ENCODE measurements at places on chromosomes 3 and 15.

DNA sequence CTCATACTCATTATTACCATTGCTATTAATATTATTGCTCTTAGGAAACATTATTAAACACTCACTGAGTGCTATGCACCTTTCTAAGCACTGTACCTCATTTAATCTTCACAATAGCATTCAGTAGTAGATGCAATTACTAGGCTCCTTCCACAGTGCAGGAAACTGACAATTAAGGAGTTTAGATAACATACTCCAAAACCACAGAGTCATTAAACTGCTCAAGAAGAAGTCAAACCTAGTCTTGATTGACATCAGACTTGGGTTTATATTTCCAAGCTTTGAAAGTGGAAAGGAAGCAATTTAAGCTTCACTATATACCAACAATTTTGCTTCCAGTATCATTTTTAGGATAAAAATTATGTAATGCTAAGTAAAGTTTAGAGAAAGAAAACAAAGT is 490.1 kb upstream of the ARRDC4 start:
- no peak for DNase-seq

DNA sequence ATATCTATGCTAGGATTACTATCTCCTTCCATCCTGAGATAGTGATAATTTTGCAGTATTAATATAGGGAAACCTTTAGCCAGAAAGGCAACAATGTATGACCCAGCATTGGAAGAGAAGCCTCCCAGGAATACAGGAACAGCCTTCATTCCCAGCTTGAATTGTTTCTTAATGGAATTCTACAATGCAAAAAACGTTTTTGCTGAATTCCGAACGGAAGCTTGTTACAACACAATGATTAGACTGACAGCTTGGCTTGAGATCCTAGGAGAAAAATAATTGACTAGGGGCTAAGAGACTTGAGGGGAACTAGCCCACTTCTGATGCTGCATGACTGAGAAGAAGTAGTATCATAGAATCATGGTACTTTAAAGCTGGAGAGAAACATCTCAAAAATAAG is 140.2 kb downstream of the RSL24D1 start:
- DNase-seq: no peak

DNA sequence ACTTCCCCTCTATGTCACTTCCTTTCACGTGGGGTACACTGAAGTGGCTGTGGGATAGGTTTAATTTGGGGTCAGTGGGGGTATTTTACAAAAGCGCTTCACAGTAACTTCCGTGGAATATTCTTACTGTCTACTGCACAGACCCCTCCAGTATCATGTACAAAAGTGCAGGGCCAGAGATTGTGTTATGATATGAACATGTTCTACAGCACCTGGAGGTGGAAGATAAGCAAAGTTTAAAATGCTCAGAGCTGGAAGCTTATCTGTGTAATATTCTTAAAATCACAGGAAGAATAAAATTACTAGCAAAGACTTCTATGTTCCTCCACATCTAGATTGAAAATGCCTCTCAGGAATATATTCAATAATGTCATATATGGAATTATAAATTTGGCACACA is 84.1 kb upstream of the TRIM42 start:
- no peak for DNase-seq

GRCh38 chr15:29560896-29561295 is 261.4 kb downstream of the TJP1 start:
- no peak for DNase-seq

DNA sequence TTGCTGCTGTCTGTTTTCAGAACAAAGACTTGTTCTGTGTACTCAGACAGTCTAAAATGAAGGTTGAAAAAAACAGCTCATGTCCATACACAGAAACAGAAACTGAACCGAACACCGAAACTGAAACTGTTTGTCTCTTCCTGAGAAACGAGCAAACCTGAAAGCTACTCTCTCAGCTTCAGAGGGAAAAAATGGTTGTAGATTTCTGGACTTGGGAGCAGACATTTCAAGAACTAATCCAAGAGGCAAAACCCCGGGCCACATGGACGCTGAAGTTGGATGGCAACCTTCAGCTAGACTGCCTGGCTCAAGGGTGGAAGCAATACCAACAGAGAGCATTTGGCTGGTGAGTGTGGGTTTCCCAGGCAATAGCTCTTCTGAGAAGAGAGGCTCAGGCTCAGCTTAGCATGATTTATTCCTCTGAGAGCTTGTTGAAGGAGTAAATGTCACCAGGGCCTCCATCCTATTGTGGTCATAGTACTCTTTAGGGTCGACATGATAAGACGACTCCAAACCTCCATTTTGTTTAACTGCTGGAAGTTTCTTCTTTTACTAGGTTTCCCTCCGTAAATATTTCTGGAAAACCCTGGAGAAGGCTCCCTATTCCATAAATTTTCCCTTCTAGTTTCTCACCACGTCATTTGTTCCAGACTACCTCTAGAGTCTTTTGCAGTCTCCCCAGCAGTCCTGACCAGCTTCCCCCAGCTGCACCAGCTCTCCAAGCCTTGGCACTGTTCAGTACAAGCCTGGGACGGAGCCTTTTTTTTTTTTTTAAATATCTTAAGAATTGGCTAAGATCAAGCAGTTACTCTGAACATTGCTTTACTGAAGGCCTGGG is at the start of gene RTP4:
TSS of gene RTP4 (plus strand) at position 135 of the 838 bp plus-strand sequence. CDS start at position 192, 57 bp downstream.
- peak; percentile 18 for DNase-seq

DNA sequence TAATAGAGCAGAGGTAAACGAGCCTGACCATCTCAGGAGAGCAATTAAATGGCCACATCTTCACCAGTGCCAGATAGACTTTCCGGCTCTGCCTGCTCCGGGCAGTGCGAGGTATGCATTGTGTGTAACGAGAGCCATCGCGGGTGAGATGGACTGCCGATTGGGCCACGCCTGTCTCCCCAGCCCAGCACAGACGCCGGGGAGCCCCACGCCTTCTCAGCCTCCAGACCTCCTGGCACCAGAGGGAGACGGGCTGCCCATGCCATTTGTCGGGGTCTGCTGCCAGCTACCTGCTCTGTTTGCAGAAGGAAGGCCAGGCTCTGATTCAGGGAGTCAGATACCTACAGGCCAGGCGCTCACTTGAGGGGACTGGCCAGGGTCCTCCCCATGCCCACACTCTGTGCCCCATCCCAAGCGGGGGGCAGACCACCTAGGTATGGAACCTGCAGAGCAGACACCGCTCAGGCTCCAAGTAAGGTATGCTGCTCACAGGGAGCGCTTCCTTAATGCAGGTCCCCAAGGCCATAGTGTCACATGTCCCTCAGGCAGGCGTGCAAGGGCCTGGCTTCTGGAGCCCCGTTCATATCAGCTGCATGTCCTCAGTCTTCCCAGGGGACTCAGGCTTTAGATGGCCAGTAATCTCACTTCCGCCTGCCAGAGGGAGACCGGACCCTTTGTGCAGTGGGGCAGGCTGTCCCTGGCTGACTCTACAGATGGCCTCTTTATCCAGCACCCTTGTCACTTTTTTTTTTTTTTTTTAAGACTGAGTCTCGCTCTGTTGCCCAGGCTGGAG is 62.2 kb downstream of the DNAJB8 start:
- no peak for DNase-seq

DNA sequence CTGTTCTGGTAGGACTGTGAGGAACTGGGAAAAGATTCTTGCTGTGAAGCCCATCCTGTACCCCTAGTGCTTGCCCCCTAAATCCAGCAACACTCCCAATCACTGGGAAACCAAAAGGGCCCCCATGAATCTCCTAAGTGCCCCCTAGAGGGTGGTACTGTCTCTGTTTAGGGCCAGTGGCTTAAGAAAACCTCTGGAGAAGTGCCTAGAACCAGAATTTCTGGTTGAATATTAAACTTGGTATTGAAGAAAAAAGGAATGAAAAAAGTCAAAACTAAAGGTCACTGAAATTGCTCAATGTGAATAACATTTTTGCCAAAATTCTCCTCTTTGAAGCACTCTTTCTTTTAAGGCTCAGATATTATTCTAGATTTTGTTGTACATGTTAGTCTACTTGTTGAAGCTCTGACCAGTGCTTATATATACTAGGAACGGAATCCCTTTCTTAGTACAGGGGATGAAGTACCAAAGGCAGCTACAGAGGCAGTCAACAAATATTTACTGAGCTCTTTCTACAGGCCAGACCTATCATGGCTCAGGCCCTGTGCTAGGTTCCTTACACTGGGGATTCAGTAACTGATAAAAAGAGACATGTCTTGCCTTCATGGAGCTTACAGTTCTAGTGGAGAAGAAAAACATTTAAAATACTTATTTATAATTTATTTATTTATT is 138.8 kb downstream of the MYLK start:
- no peak for DNase-seq

- DNase-seq: no peak
Measured at GRCh38 chr3:172824229-172824628, 73.7 kb downstream of the ECT2 start.

GRCh38 chr3:153972862-153973261 is 148.3 kb upstream of the ARHGEF26 start:
- DNase-seq: no peak

GRCh38 chr15:72934921-72935320 is 117.3 kb upstream of the NEO1 start:
- no peak for DNase-seq

GRCh38 chr3:163622384-163622783 is 1455.9 kb downstream of the SI start:
- no peak for DNase-seq

- no peak for DNase-seq
Measured at GRCh38 chr3:157650172-157650571, 147.0 kb upstream of the VEPH1 start.

GRCh38 chr15:60905587-60905986 is 323.5 kb downstream of the RORA start:
- no peak for DNase-seq

Data from AG09309 (cell line).